Fibroblast of pulmonary artery (primary cell): ENCODE measurements at places on chromosomes 7 and 10.

DNA sequence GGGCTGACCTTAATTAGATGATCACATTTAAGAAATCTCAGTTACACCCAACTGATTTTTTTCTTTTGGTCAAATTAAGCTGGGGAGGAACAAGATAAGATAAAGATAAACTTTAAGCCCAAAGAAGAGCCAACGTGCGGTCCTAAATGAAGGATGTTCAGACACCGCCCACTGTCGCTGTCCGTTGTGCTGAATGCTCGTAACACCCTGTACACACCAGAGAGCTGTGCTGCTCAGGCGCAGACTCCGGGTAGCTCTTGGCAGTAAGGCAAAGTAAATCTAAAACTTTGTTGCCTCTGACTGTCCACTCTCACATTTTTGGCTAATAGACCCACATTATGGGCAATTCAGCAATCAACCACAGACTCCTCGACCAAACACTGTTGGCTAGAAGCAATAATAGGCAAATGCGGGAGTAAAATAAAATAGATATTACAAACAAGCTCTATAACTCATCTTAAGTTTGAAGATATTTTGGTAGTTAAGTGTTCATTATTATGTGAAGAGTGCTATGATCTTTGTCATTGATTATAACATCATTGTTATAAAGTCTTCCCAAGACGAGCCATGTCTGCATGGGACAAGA is 57.1 kb downstream of the PLPP4 start:
- peak; percentile 64 for DNase-seq

- DNase-seq = peak; percentile 30
These were observed 13.6 kb downstream of the MICU1 start for GRCh38 chr10:72612203-72612826.

- no peak for DNase-seq
These were observed 237.5 kb upstream of the HPS1 start for GRCh38 chr10:98684019-98684899.

- no peak for DNase-seq
These were observed 149.3 kb downstream of the KLF6 start for GRCh38 chr10:3635697-3636096.

GRCh38 chr10:96511044-96511945 is 2.4 kb downstream of the TLL2 start:
- DNase-seq = peak; percentile 25

- no peak for DNase-seq
These were observed 284.9 kb downstream of the FGFR2 start for GRCh38 chr10:121313119-121313875.

GRCh38 chr7:51918581-51918980 is 602.0 kb upstream of the COBL start:
- no peak for DNase-seq
